ENCODE measurements at places on chromosomes 7 and 10. TPM values are rescaled to one million over a fixed set of nuclear protein-coding genes. Genes with fewer than 3 reads are reported as not detected.
A peak's percentile ranks its signal among the peaks of the same experiment; 100 is the strongest.

- H3K4me1 ChIP-seq, result peaks cover 7% of the 10 kb centered on the region
- no peak for DNase-seq
- H3K4me3 ChIP-seq, result no peak overlapping the region
- no peaks in the 10 kb centered on the region for H3K27me3 ChIP-seq
- no peaks in the 10 kb centered on the region for H3K36me3 ChIP-seq
- no peak overlapping the region for H3K27ac ChIP-seq
These were observed 159.1 kb downstream of the CCDC71L start for GRCh38 chr7:106501605-106502580.

DNA sequence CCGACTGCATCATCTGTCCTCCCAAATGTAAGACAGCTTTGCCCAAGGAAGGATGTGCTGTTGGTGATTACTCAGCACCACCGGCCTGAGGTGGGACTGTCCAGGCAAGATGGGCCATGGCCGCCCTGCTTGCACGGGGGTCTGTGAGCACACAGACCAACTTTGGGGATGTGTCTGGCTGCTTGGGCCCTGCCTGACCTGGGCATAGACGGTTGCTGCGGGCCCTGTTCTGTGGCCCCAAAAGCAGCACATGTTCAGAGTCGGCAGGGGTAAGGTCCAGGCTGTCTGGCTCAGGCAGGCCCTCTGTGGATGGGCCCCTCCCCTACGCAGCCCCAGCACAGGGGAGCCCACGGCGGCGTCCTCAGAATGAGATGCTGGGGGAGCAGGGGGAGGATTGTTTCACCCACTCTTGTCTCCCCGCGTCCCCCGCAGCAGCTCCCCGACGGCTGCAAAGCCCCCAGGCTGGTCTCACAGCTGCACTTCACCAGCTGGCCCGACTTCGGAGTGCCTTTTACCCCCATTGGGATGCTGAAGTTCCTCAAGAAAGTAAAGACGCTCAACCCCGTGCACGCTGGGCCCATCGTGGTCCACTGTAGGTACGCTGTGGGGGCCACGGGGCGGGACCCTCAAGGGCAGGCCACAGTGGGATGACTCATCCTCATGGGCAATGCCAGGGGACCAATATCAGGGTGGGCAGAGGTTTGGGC, 58.4 kb downstream of the MKI67 start:
- H3K27me3 ChIP-seq, result peaks cover 4% of the 10 kb centered on the region
- H3K27ac ChIP-seq, result no peak overlapping the region
- DNase-seq, result no peak
- peaks cover 12% of the 10 kb centered on the region for H3K4me1 ChIP-seq
- H3K36me3 ChIP-seq, result no peaks in the 10 kb centered on the region

GRCh38 chr7:100130608-100131453, 4.1 kb downstream of the MBLAC1 start:
- H3K27ac ChIP-seq, result no peak overlapping the region
- DNase-seq, result no peak
- peaks cover 23% of the 10 kb centered on the region for H3K4me1 ChIP-seq
- peak overlapping the region; percentile 72 for H3K4me3 ChIP-seq

The TAS2R5 gene
- not detected for total RNA-seq

The SVOPL gene
- not detected for total RNA-seq

- H3K27ac ChIP-seq, result no peak overlapping the region
- no peaks in the 10 kb centered on the region for H3K36me3 ChIP-seq
- peaks cover 1% of the 10 kb centered on the region for H3K27me3 ChIP-seq
- DNase-seq, result no peak
- no peak overlapping the region for H3K4me3 ChIP-seq
These were observed 1246.5 kb downstream of the TYW1 start for GRCh38 chr7:68243128-68243527.

- no peaks in the 10 kb centered on the region for H3K36me3 ChIP-seq
- no peaks in the 10 kb centered on the region for H3K4me1 ChIP-seq
- DNase-seq, result no peak
- H3K27me3 ChIP-seq, result peaks cover 19% of the 10 kb centered on the region
These were observed 8.4 kb downstream of the FOXL3 start for GRCh38 chr7:298375-298702.

The MYOZ1 gene
- total RNA-seq, result 0.41 TPM

The SPOCK2 gene
- not detected for total RNA-seq

DNA sequence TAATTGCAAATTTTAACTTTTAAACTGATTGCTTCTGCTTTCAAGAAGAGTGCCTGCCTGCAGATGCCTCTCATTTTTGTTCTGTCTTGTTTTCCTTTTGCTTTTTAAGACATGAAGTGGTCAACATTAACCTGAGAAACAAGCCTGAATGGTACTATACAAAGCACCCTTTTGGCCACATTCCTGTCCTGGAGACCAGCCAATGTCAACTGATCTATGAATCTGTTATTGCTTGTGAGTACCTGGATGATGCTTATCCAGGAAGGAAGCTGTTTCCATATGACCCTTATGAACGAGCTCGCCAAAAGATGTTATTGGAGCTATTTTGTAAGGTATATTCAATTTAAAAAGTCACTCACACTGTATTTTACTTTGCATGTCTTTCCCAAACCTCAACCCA, 8.8 kb downstream of the GSTO2 start:
- H3K27me3 ChIP-seq, result no peaks in the 10 kb centered on the region
- H3K4me1 ChIP-seq, result peaks cover 29% of the 10 kb centered on the region
- no peak overlapping the region for H3K4me3 ChIP-seq
- H3K36me3 ChIP-seq, result no peaks in the 10 kb centered on the region

The TBX20 gene
- total RNA-seq, result not detected

All from HFFc6 (cell line).